Caki2 (cell line): ENCODE measurements at places on chromosomes 6 and 20. TPM values are rescaled to one million over a fixed set of nuclear protein-coding genes. Genes with fewer than 3 reads are reported as not detected.

The RUNX2 gene
- 1.3 and 2.7 TPM in 2 replicates for total RNA-seq

- DNase-seq, result no peak
Observed at GRCh38 chr6:168137024-168137423, 58.0 kb upstream of the FRMD1 start.

- DNase-seq, result no peak
Observed at GRCh38 chr6:167300902-167301777, 10.0 kb downstream of the UNC93A start.

The OLIG3 gene
- total RNA-seq, result not detected in 2 replicates

The ZBTB2 gene
- total RNA-seq, result 12.5 and 18.2 TPM in 2 replicates
